Right ventricle myocardium inferior (tissue), 1 donor: ENCODE measurements at places on chromosomes 5 and 9. TPM values are rescaled to one million over a fixed set of nuclear protein-coding genes. Genes with fewer than 3 reads are reported as not detected.

GRCh38 chr5:10049858-10050455, 199.7 kb downstream of the ATPSCKMT start:
- no peak for DNase-seq

DNA sequence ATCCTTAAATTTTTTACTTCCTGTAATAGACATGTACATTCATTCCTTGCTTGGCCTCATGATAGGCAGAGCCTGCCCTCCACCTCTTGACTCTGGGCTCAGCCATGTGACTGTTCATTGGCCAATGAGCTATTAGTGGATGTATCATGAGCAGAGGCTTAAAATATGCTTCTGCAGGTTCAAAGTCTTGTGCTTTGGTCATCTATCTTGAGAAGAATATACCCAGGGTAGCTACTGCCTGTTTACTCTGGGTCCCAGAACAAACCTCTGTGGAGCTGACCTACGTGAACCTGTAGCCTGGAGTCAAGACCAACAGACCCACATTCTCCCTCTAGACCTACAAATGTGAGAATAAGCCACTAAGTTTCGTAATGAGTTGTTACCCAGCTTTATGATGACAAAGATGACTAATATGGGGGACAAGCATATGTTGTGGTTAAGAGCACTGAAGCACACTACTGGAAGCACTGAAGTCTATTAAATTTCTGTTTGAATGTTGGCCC, 244.4 kb downstream of the MAST4 start:
- DNase-seq, result no peak

RACK1 gene
- total RNA-seq, result 693 TPM

KCNV2 gene
- not detected for total RNA-seq

PRUNE2 gene
- 1.9 TPM for total RNA-seq

LHX3 gene
- not detected for total RNA-seq

DNA sequence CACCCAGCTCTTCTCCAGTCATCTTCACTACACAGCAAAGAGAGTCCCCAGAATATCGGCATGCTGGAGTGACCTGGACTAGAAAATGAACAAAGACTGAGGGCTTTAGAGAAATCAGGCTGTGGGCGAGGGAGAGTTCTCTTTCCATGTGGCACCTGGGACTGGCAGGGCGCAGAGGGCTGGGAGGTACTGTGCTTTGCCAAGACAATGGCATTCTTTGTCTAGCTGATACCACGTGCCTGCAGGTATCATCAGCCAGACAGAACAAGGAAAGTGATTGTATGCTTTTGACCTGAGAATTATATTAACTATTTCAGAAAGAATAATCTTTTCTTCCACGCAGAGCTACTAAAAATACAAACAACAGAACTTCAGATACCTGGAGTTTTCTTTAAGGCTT, 30.5 kb downstream of the DDX31 start:
- no peak for DNase-seq

PTGR1 gene
- total RNA-seq, result 44.9 TPM
